C1 segment of cervical spinal cord (tissue), 14 donors: ENCODE measurements at places on chromosomes 1 and 21.
A peak's percentile ranks its signal among the peaks of the same experiment; 100 is the strongest.

DNA sequence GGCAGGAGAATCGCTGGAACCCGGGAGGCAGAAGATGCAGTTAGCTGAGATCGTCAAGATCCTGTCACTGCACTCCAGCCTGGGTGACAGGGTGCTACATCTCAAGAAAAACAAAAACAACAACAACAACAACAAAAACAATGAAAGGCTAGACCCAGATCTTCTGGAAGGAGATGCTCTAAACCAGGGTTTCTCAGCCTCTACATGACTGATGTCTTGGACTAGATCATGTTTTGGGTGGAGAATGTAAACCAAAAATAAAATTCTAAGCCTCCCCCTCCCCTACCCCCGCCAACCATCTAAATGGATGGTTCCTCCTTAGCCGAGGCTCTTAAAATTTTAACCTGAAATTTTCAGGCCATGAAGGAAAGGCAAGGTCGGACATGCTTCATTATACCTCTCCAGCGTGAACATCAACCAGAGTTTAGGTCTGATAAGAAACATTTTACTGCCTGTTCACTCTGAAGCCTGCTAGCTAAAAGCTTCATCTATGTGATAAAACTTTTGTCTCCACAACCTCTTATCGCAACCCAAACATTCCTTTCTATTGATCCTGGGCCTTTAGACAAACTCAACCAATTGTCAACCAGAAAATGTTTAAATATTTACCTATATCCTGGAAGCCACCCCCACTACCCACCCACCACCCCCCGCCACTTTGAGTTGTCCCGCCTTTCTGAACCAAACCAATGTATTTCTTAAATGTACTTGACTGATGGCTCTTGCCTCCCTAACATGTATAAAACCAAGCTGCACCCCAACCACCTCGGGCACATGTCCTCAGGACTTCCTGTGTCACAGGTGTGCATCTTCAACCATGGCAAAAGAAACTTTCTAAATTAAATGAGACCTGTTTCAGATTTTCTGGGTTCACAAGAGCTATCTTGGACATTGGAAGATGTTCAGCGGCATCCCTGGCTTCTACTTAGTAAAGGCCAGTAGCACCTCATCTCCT, 1.9 kb upstream of the CAPN2 start:
- DNase-seq, result no peak

DNA sequence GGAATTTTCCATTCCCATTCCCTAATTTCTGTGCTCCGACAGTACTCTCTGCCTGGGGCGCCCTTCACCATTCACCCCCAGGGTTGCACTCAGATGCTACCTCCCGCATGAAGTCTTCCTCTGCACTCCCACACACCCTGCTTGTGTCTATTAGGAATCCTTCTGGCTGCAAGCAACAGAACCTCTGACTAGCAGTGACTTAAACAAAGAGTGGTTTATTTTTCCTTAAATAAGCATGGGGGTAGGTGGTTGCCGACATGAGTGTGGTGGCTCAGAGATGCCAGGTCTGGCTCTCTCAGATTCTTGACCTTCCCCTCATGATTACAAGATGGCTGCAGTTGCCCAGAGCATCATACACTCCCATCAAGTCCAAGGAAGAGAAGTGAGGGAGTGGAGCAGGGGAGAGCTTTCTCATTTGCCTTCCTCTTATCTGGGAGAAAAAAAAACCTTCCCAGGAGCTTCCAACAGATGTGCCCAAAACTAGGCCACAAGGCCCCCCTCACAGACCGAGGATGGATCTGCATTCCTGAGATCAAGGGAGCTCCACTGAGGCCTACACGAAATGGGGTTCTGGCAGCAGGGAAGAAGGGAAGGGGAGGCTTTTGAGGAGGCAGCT, 49.6 kb upstream of the LBR start:
- DNase-seq, result no peak

GRCh38 chr1:65276197-65276939, 33.0 kb upstream of the DNAJC6 start:
- no peak for DNase-seq

DNA sequence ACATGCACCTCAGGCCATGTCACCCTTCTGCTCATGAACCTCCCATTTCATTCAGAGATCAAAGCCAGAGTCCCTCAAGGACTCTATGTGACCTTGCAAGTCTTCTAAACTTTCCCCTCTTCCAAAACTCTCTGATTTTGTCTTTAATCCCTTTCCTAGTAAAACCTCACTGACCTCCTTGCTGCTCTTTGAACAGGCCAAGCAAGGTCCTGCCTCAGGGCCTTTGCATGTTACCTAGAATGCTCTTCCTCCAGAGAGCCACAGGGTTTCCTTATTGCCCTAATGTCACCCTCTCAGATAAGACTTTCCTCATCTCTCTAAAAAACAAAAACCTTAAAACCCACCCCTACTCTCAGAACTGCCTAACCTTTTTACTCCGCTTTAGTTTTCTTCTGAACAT, 26.6 kb downstream of the IL23R start:
- DNase-seq, result no peak

DNA sequence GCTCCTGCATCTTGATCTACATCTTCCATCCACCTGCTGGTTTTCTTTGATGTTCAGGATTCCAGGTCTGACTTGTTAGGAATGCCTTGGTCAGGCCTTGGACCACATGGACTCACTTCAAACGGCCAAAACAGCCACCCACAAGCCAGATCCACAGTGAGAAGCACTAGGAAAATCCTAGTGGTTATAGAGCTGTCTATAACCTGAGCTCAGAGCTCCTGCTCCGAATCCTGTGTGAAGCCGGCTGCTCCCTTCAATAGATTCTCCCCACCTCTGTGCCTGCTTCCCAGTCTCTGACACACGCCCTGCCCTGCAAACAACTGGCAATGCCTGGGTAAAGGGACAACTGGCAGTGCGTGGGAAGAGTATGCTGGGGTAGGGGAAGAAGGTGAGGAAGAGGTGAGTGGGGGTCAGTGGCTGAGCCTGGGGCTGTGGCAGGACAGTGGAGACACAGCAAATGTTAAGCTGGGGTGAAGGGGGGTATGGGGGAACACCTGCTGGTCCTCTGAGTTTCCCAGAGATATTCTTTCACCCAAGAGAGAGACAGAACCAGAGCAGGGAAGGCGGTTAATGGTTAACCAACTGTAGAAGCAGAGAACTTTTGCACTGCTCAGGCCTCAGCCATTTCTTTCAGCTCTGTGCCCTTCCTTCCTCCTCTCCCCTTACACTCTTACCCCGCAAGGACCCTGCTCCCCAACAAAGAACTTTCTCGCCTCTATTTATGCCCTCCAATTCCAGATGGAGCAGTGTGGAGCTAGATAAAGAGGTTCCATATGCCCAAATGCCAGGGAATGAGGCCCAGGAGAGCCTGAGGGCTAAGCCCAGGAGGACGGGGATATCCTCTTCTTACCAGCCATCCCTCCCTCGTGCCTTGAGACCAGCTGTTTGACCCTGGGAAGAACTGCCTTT, 4.5 kb downstream of the PLXNA2 start:
- peak; percentile 31 for DNase-seq

DNA sequence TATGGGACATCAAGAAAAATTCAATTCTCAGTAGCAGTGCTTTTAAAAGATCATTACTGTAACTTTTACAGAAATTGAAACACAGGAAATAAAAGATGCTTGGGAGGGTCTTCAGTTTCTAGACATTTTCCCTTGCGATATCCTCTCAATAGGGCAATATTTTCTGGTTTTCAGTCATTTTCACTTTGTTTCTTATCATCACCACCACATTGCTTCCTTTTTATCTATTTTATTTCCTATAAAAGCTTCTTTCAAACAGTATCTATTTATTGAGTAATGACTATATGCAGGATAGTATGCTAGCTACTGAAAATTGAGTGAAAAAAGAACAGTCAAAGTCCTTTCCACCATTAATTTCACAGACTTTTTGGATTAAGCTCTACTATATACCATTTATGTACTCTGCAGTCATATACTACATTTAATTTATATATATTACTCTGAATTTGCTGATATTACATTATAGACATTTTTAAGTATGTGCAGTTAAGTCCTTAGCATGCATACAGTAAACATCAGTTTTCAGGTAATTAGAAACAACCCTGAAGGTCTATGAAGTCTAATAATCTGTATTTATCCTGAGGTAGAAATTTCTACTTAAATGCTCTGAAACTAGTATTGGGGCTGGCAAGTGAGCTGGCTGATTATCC, 18.7 kb downstream of the TRMT1L start:
- no peak for DNase-seq

- DNase-seq, result no peak
These were observed 1.0 kb downstream of the CCDC181 start for GRCh38 chr1:169426174-169426705.

DNA sequence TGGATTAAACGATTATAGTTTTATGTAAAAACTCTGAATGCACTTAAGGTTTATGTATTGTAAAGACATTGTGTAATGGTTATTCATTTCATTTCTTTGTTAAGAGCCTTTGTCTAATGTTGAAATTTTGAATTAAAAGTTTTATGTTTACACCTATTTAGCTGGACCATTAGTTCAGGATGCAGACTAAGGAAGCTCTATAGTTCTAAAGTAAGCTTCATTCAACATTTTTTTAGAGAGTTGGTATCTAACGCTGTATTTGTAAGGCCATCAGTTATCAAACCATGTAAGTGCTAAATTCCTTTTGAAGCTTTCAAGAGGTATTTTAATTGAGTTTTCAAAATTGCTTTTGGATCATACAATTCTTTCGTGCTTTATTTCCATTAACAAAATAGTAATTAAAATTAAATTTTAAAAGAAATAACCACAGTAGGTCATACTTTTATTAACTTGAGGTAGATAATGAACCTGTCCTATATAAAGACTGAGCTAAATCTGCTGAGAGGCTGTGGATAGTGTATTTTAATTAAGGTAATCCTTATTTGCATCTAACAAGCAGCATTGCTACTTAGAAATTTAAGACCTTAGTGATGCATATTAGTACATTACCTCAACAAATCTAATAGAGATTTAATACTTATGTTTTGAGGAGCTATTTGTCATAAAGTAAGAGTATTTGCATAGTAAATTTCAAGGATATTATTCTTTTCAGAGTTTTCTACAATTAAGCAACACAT, 47.9 kb downstream of the RWDD3 start:
- DNase-seq, result no peak

GRCh38 chr21:34266351-34266750, 97.5 kb upstream of the KCNE2 start:
- DNase-seq, result no peak

DNA sequence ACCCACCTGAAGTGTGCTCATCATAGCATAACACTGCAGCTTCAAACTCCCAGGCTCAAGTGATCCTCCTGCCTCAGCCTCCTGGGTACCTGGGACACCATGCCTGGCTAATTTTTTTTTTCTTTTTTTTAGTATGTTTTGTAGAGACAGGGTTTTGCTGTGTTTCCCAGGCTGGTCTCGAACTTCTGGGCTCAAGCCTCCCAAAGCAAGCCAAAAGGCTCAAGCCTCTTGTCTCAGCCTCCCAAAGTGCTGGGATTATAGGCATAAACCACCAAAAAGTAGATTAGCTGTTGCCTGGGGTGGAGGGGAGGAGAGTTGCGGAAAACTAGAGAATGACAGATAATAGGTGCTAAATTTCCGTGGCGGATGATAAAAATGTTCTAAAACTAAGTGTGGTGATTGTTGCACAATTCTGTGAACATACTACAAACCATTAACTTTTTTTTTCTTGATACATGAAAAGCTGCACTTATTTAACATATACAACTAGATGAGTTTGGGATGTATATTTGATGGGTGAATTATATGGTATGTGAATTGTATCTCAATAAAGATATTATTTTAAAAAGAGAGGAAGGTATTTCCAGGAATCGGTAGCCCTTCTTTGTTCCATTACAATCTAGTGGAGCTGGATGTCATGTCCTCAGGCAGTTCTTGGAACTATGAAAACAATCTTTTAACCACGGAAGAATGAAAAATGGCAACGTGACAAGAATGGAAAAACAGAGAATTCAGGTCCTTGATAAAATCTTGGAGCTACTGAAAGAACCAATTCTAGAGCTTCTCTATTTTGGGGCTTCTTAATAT, 27.3 kb upstream of the MED18 start:
- DNase-seq, result no peak

GRCh38 chr1:193143285-193143684, 21.5 kb downstream of the CDC73 start:
- no peak for DNase-seq

DNA sequence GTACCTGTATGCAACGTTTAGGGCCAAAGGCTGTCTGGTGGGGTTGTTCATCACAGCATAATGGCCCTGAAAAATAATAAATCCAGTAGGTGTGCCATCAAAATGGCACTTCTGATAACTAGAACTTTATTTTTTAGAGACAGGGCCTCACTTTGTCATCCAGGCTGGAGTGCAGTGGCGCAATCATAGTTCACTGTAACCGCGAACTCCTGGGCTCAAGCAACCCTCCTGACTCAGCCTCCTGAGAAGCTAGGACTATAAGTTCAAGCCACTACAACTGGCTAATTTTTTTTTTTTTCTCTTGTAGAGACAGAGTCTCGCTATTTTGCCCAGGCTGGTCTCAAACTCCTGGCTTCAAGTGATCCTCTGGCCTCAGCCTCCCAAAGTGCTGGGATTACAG, 4.7 kb downstream of the SNAPIN start:
- no peak for DNase-seq

- DNase-seq, result no peak
These were observed 13.0 kb downstream of the CAMSAP2 start for GRCh38 chr1:200751717-200752116.

GRCh38 chr1:156889802-156890580, 3.5 kb upstream of the PEAR1 start:
- no peak for DNase-seq

- DNase-seq, result no peak
These were observed 63.9 kb downstream of the CD247 start for GRCh38 chr1:167454304-167454893.

GRCh38 chr1:41657679-41658295, 173.3 kb upstream of the EDN2 start:
- DNase-seq, result no peak

- peak; percentile 15 for DNase-seq
These were observed 41.4 kb upstream of the LRRC8B start for GRCh38 chr1:89483010-89483756.

DNA sequence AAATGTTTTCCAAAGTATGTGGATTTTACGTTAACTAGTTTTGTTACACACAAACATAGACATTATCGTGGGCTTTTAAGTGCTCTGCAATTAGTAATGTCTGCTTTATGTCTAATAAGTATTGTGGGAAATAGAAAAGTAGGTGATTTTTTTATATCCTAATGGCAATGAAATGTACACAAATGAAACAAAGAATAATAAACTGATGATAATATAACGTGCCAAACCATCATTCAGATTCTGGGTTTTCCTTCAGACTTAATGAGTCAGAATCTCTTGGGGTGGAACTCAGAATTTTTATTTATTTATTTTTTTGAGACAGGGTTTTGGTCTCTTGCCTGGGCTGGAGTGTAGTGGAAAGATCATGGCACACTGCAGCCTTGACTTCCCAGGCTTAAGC, 2.0 kb downstream of the TMEM183A start:
- no peak for DNase-seq

- no peak for DNase-seq
These were observed 253.3 kb downstream of the FAM72C start for GRCh38 chr1:143718524-143718923.
